ENCODE measurements at places on chromosomes 5 and 9.

DNA sequence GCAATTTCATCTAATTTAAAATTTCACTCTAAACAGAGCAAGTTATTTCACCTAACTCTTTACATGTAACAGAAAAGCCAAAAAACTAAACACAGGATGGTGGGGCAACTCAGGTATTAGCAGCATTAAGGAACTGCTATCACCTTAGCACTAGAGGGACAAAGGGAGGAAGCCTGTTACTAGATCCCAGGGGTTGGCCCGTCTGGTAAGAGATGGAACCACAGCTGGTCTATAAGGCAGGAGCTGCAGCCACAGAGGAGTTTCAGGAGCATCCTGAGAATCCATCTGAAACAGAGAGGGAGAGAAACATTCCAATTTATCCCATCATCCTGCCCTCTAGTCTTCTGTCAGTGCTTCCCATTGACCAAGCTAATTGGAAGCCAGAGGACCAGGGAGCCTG lies 300.3 kb downstream of the MRPS30 start:
- no peak for DNase-seq

DNA sequence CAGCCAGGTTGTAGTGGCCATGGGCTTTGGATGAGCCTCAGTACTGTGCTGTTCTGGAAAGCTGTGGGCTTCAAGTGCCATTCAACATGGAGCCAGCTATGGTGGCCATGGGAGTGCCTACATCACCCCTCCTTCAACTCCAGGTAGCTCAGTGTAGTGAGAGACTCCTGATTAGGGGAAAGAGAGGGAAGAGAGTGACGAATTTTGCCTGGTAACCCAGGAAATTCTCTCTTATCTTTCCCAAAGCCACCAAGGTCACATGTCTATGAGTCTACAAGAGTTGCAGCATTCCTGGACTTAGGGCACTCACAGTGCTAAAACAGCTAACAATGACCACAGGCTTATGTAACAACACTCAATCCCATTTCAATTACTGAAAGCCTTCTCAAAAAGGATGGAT lies 81.7 kb upstream of the SPTLC1 start:
- DNase-seq, result no peak

DNA sequence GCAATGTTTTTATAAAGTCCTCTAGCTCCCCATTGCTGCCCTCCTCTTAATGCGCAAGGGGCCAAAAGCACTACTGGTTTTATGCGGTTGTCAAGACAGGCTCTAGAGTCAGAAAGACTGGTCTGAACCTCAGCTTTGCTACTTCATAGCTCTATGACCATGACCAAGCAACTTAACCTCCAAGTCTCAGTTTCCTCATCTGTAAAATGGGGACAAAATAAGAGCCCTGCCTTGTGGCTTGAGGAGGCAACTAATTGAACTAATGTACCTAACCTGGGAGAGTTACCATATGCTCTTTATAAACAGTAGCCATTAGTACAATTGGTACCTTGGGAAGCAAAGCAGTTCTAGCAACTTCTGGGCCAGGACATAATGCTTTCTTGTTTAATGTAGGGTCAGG lies 36.5 kb downstream of the ANXA6 start:
- no peak for DNase-seq

DNA sequence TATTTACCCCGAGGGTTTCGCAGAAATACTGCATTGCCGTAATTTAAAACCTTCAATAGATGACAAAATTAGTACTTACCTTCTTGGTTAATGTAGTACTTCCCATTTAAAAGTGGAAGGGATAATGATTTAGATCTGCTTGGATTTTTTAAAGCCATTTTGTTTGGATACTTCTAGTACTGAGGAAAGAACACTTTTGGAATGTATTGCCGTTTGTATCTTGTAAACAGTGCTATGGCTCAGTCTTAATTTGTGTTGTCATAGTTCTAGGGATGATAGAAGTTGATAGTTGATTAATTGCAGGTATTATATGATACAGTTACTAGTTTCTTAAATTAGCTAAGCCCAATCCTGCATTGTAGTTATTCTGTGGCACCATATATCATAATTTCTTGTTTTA lies 33.1 kb downstream of the TNPO1 start:
- no peak for DNase-seq

GRCh38 chr5:137136991-137137632 lies 362.0 kb downstream of the SPOCK1 start:
- no peak for DNase-seq

DNA sequence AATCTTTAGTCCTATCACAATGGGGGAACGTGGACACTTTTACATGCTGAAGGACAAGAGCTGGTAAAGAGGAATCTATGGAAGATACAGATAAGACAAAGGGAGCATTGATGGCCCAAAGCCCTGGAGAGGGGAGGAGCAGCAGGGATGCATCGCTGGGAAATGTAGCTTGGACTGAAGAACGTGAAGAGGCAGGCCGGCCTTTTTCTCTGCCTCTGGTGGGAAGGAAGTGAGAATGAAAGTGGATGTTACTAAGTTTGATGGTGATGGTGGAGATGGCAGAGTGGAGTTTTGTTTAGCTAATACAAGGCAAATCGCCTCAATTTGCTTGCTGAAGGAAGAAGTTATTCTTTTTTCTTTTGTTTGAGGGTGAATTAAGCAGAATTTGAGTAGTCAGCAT lies 124.6 kb upstream of the TAF11L2 start:
- DNase-seq, result no peak

- no peak for DNase-seq
These were observed 791.2 kb downstream of the MAT2B start for GRCh38 chr5:164296603-164297080.

DNA sequence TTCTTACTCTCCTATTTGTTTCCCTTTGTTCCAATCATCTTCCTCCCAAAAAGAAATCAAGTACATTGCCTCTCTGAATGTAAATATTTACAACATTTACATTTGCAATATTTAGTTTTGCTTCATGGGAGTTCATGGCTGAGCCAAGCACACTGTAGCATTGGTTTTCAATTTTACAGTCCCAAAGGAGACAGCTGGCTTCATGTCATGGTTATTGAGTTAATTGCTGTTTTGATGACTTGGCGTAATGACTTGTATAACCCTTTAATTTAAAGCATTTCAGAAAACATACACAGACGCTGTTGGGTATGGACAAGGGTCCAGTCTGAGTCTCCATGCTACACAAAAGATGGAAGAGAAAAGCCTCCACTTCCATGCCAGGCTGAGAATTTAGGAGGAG lies 25.6 kb upstream of the VLDLR start:
- no peak for DNase-seq

DNA sequence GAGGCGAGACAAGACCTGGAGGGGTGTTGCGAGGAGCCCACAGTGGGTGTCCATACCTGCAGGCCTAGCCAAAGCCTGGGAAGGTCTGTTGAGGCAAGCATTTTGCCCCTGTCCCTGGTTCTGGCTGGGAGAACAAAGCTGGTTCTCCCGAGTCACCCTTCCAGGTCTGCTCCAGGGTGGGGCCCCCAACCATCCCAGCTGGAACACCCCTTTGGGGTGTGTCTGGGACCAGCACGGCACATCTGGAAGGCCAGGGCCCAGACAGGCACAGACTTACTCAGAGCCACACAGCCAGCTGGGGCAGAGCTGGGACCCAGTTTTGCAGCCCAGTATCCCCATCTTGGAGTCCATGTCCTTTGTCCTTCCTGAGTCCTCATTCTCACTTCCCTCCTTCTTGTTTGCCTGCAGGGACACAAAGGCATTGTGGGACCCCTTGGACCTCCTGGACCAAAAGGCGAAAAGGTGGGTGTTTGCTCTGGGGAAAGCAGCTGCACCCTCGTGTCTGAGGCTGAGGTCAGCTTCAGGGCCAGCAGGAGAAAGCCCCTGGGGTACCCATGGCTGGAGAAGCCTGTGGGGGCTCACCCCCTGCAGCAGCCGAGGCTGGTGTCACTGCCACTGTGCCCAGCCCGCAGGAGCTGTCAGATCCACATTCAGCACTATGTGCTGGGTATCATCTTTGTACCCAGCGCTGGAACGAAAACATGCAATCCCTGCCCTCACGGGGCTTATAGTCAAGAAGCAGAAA lies 38.4 kb upstream of the ORM1 start:
- DNase-seq, result no peak

DNA sequence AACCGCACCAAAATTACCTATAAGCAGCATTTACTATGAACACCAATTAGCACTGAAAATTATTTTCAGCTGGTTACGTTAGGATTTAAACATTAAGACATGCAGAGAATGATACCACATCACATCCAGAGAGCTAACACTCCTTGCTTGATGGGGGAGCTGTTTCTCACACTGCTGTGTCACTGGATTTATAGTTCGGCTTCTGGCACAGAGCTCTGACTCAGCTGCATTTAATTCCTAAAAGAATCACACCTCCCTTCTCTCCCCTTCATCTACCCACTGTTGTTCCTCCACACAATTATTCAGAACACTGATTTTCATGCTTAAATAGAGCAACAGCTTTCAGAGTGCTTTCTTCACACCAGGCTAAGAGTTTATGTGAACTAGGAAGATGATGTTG lies 82.6 kb upstream of the SV2C start:
- no peak for DNase-seq

All from stimulated activated CD4-positive, alpha-beta T cell treated with anti-CD3 and anti-CD28 coated beads, TNF-alpha, amount 100 ng/mL, for 4 hours (primary cell).